Muscle of arm (tissue), 14 donors: ENCODE measurements at places on chromosomes 3 and 15.
A peak's percentile ranks its signal among the peaks of the same experiment; 100 is the strongest.

- DNase-seq: no peak
Measured at GRCh38 chr3:193129607-193130006, 111.4 kb upstream of the PLAAT1 start.

DNA sequence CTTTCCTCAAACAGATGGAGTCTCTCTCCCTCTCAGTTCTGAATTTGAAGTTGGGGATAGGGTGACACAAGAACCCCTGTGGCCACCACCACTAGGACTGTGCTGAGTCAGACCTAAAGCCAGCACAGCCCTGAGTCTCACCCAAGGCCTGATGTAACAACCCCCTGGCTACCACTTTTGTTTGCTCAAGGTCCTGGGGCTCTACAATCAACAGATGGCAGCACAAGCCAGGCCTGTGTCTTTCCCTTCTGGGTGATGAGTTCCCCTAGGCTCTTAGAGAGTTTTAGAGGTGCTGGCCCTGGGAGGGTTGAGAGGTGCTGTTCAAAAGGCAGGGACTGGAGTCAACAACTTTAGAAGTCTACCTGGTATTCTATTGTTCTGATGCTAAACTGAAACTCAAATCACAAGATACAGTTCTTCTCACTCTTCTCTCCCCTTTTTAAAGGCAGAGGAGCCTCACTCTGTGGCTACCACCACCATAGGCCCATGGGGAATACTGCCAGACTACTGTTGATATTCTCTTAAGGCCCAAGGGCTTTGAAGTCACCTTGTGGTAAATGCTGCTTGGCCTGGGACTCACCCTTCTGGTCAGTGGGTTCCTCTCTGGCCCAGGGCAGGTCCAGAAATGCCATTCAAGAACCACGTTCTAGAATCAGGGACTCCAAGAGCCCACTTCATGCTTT, 6.5 kb downstream of the OR5K4 start:
- DNase-seq: no peak

DNA sequence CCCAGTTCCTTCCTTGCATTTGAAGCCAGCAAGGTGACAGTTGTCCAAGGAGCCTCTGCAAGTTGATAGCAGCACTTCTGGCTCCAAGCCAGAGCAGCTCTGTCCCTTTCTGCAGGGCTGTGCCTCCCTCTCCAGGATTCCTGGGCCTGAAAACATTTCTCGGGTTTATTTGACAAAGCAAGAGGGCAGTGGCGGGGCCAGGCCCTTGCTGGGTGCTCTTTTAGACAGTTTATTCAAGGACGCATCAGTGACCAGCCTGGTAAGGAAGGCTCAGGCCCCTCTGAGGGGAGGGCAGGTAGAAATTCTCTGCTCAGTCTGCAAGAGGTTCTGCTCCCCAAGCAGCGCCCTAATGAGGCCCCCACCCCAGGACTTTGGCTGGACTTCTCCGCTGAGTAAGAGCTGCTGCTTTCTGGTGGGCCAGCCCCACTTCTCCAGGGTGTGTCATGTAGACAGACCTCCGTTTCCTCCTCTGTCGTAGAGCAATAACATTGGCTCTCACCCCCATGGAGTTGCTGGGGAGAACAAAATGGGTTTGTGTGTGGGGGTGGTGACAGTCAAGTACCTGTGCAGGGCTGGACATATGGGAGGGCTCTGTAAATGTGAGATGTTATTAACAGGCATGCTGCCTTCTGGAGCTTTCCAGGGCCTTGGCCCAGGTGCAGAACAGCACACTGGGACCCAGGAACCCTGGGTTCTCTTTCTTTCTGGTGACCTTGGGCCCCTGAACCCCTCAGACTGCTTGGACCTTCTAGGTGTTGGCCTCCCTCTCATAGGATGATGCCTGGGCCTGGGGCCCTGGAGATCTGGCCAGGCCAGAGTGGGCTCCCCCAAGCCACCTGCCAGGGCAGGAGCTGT, 146.2 kb upstream of the TLE3 start:
- DNase-seq: no peak

- DNase-seq: no peak
Measured at GRCh38 chr3:14113965-14114635, 10.6 kb downstream of the CHCHD4 start.

- DNase-seq: no peak
Measured at GRCh38 chr3:174581558-174581957, 277.6 kb upstream of the NAALADL2 start.

DNA sequence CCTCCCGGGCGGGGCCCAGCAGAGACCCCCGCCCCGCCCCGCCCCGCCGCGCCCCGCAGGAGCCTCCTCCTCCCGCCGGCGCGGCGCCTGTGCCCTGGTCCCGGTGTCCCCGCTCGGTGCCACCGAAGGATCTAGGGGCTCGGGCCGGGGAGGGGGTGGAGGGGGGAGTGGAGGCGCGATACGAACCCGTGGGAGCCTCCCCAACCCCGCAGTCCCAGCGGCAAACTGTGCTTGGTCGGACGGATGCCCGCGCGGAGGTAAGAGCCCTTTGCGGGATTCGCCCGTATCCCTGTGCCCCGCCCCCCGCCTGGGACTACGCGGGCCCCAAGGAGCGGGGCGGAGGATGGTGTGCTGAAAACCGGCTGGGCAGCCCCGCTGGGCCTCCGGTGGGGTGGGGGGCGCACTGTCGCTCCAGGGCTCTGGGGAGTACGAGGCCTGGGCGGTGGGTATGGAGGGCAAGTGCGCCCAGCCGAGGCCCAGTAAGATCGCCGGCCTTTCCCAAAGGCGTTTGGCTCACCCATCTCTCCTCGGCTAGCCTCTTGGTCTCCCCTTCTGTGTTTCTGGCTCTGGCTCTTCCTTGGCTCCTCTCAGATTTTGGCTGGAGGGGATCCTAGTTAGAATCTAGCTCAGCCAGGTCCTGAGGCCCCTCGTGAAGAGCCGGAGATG, 65.6 kb upstream of the POLG start:
- DNase-seq: no peak

- DNase-seq: no peak
Measured at GRCh38 chr3:79285871-79286270, 481.9 kb downstream of the ROBO1 start.

DNA sequence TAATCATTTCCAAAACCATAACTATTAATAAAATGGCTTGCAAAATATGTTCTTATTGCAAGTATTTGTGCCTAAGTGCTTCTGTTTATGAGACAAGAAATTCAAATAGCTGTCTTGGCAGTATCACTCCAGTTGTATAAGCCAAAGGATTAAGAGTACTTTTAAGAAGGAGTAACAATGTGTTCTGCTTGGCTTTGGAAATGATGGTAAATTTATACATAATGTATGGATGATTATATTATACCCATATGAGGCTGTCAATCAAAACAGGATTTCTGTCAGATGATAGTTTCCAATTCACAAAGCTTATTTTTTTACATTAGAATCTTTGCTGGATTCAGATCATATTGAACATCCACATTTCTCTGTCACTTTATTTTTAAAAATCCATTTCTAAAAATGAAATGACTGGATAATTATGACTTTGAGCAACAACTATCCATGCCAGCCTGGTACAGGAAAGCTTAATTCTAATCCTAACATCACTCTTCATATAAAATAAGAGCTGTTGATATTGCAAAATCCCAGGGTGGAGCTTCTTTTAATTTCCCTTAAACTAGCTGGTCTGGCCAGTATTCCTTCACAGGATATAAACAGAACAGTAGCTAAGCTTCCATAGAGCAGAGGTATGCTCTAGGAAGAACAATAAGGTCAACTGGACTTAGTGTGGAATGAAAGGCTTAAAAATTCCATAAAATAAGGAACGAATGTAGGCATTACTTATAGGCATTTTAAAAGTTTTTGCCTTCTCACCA, 30.0 kb upstream of the ZNF280D start:
- DNase-seq: no peak

GRCh38 chr15:71883447-71883846, 73.1 kb downstream of the NR2E3 start:
- DNase-seq: no peak

DNA sequence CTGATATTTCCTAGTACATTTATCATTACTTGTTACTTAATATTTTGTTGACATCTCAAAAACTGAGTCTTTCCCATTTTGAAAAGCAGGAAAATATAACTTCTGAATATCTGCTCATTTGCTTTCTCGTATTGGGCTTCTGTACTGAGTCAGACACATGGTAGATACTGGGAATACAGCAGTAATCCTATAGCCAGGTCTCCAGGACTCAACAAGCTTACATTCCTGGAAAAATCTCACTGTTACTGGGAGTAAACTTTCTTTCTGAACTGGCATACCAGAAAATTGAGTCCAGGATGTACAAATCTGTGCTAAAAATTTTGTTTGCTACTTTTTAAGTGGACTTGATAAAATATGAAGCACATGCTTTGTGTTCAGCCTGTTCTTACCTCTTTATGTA, 240.4 kb downstream of the RBMS3 start:
- no peak for DNase-seq

DNA sequence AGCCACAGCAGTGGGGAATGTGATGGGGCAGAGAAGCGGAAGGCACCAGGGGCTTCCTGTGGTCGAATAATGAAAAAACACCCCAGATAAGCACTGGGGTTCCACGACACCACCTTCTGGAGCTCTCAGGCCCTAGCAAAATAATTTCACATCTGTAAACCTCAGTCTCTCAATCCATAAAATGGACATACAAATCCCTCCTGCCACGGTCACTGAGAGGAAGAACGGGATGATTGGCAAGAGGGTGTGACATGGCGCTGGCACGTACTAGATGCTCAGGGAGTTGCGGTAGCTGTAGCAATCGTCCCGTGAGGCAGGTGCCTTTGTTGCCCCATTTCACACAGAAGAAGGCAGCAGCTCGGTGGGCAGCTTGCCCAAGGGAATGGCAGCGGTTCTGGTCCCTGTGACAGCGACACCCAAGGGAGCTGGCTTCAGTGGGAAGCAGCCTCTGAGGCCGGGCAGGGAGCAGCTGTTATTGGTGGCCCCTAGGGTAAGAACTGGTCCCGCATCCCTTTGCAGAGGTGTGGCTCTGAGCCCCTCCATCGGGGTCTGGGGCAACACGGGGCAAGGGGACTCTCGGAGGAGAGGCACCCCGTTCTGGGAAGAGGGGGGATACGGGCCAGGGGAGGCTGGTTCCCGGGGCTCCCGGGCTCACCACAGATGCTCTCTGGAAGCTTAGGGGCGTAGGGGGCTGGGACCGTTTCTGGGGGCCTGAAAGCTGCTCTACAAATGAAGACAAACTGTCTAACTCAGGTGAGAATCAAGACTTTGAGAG, 114.0 kb upstream of the ALDH1A3 start:
- DNase-seq: no peak

- DNase-seq: no peak
Measured at GRCh38 chr3:16178628-16178988, 4.1 kb downstream of the GALNT15 start.

DNA sequence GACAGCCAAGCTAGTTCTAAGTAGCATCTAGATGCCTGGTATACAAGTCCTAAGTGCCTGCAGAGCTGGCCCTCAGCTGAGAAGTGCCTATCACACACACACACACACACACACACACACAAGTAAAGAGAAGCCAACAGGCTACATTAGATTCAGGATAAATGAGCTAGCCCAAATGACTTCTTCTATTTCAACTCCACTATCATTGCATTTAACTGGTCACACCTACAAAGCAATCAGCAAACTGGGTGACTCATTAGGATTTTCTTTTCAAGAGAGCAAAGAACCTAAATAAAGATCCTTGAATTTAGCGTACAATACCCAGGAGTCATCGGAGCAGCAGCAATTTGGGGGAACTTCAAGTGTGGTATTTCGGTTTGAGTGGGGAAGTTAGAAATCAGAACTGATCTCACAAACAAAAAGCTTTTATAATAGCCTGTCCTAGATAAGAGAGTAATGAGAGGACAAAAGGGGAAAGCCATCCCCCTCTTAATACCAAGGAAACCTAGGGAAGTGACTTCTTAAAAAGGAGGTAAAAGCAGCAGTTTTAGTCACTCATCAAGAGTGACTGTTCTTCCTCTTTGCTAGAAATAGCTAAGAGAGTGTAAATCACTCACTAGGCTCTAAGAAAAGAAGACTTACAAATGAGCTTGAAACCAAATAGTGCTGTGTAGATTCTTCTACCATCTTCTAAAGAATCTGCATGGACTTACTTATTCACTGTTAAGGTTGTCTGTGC, 112.7 kb downstream of the TNIK start:
- DNase-seq: no peak

- peak; percentile 26 for DNase-seq
Measured at GRCh38 chr3:73848173-73848906, 223.6 kb upstream of the PDZRN3 start.

GRCh38 chr3:141335531-141336061, 32.7 kb upstream of the ZBTB38 start:
- DNase-seq: no peak

GRCh38 chr3:113594066-113594465, 61.7 kb downstream of the SIDT1 start:
- no peak for DNase-seq

DNA sequence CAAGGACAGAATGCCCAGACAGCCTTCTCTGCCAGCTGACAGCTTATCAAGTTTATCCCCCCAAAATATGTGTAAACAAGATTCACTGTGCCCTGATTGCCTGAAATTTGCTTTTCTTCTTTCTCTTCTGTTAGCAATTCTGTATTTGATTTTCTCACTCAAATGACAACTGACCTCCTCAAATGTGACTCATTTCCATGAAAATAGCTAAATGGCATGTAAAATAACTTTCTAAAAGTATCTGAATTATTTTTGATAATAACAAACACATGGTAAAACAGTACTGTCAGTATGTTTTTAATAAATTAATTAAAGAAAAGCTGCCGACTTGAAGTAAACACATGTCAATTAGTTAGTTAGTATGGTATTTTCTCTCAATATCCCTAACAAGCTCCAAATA, 202.3 kb upstream of the STAC start:
- no peak for DNase-seq

- DNase-seq: no peak
Measured at GRCh38 chr15:45606413-45606812, 19.2 kb downstream of the BLOC1S6 start.
